ENCODE measurements at places on chromosomes 11 and 22. TPM values are rescaled to one million over a fixed set of nuclear protein-coding genes. Genes with fewer than 3 reads are reported as not detected.

OR5AS1 gene
- polyA plus RNA-seq, result not detected

GLYATL2 gene
- not detected for polyA plus RNA-seq

MAPK8IP2 gene
- polyA plus RNA-seq, result 0.31 TPM

DNA sequence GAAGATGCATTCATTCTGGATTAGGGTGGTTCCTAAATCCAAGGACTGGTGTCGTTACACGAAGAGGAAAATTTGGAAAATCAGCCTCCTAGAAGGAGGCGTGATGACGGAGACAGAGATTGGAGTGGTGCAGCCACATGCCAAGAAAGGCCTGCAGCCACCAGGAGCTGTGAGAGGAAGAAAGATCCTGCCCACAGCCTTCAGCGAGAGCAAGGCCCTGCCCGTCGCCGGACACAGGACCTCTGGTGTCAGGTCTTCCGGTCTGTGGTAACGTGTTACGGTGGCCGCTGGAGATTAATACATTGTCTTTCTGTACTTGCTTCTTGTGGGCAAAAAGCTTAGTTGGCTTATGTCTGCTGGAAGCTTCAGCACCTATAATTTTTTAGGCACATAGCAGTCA lies 1045.8 kb downstream of the BRD1 start:
- no peaks in the 10 kb centered on the region for H3K36me3 ChIP-seq
- no peak overlapping the region for H3K4me3 ChIP-seq
- H3K27me3 ChIP-seq, result no peaks in the 10 kb centered on the region

DNA sequence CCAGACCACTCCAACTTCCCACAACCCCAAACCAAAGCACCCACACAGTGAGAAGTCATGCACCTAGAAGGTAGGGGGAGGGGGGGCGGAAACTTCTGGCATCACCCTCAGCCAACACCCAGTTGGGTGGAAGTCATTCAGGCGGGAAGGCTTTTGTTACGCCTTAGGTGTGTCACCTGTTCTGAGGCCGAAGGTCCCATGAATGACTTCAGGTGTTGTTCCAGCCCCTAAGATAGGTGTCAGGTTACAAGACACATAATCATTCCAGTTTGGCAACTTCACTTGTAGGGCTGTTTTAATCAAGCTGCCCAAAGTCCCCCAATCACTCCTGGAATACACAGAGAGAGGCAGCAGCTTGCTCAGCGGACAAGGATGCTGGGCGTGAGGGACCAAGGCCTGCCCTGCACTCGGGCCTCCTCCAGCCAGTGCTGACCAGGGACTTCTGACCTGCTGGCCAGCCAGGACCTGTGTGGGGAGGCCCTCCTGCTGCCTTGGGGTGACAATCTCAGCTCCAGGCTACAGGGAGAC lies at the start of gene TMPRSS4:
Gene TMPRSS4, plus strand, starts transcription at position 325 of the 528 bp plus-strand sequence. CDS start 225 bp downstream, outside the sequence.
- no peak within 1 kb of the TSS for H3K27ac ChIP-seq
- H3K4me3 ChIP-seq, result no peak within 1 kb of the TSS
- peaks cover 33% of the 10 kb centered on the region for H3K4me1 ChIP-seq
- H3K27me3 ChIP-seq, result no peaks in the 10 kb centered on the region
- peak; percentile 65 for DNase-seq
- no peaks in the 10 kb centered on the region for H3K36me3 ChIP-seq

HSPB2 gene
- polyA plus RNA-seq, result 0.08 TPM

GRCh38 chr11:88508759-88509581 lies 171.4 kb upstream of the CTSC start:
- no peak for DNase-seq
- peak overlapping the region; percentile 31 for H3K4me3 ChIP-seq
- H3K27me3 ChIP-seq, result no peaks in the 10 kb centered on the region

DNA sequence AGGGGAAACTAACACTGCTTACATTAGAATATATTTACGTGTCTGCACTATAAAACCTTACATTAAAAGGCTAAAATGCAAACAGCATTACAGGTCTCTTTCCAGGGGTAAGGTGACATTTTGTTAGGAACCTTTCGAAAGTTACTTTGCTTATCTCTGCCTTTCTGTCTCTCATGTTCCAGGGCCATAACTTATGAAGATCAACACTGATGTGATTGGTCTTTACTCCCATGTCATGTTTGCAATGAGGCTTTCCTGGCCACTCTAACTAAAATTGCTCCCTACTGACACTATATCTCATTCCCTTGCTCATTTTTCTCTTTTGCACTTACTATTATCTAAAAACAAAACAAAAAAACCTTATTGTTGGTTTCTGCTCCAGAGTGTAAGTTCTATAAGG lies 119.0 kb downstream of the JRKL start:
- DNase-seq, result no peak
- H3K4me1 ChIP-seq, result no peaks in the 10 kb centered on the region
- no peak overlapping the region for H3K27ac ChIP-seq
- no peaks in the 10 kb centered on the region for H3K36me3 ChIP-seq
- no peaks in the 10 kb centered on the region for H3K27me3 ChIP-seq

GRCh38 chr11:34147581-34147980 lies 42.2 kb downstream of the NAT10 start:
- H3K27me3 ChIP-seq, result no peaks in the 10 kb centered on the region
- DNase-seq, result no peak
- no peaks in the 10 kb centered on the region for H3K4me1 ChIP-seq
- no peak overlapping the region for H3K27ac ChIP-seq
- H3K4me3 ChIP-seq, result no peak overlapping the region

GRCh38 chr22:29116397-29117123 lies 43.7 kb downstream of the KREMEN1 start:
- H3K4me3 ChIP-seq, result no peak overlapping the region
- H3K27ac ChIP-seq, result no peak overlapping the region
- H3K27me3 ChIP-seq, result no peaks in the 10 kb centered on the region
- DNase-seq, result no peak
- no peaks in the 10 kb centered on the region for H3K36me3 ChIP-seq

MMP12 gene
- 0.28 TPM for polyA plus RNA-seq

DNA sequence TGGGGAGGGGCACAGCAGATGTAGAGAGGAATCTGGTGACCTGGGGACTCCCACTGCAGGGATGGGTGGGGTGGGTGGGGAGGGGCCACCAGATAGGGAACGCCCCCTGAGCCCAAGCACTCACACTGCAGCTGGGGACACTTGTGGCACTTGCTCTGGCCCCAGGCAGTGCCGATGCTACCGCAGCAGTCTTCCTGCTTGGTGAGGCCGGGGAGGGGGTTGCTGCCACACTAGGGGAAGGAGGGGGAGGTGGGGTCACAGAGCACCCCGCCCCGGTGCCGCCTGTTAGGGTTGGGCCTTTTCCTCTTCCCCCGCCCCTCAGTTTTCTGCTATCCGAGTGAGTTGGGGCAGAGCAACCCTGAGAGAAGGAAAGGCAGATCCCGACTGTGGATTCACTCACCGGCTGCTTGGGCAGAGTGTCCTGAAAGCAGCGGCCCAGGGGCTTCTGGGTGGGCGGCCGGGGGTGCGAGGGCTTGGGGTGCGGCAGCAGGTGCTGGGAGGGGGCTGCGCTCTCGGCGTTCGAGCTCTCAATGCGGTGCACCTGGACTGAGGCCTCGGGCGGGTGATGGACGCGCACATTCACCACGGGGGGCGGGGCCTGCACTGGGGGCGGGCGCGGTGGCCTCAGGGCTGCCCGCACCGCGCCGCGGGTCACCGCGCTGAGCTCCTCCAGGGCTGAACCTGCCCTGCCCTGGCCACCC lies 4.7 kb downstream of the LTBP3 start:
- no peaks in the 10 kb centered on the region for H3K27me3 ChIP-seq
- DNase-seq, result no peak
- H3K36me3 ChIP-seq, result no peaks in the 10 kb centered on the region
- H3K4me3 ChIP-seq, result no peak overlapping the region
- H3K4me1 ChIP-seq, result peaks cover 23% of the 10 kb centered on the region
- H3K27ac ChIP-seq, result no peak overlapping the region

DNA sequence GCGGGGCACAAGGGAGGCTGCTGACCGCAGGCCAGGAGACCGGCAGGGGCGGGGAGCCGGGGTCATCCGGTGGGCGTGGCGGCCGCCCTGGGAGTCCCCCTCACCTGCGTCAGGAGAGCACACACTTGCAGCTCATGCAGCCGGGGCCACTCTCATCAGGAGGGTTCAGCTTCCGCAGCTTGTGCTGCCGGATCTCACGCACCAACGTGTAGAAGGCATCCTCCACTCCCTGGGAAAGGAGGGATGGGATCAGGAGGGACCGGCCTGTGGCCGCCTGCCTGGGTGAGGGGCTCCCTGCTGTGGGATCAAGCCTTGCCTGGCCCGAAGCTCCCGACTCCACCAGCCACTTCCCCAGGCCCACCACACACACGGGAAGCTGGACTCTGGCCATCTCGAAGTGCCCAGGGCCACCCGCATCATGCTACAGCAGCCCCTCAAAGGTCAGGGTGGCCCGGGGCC lies 2.8 kb downstream of the HRAS start:
- no peaks in the 10 kb centered on the region for H3K27me3 ChIP-seq
- no peak overlapping the region for H3K27ac ChIP-seq
- peaks cover 22% of the 10 kb centered on the region for H3K4me1 ChIP-seq
- no peak for DNase-seq
- H3K36me3 ChIP-seq, result peaks cover 27% of the 10 kb centered on the region
- H3K4me3 ChIP-seq, result no peak overlapping the region

LRRC74B gene
- polyA plus RNA-seq, result not detected

DNA sequence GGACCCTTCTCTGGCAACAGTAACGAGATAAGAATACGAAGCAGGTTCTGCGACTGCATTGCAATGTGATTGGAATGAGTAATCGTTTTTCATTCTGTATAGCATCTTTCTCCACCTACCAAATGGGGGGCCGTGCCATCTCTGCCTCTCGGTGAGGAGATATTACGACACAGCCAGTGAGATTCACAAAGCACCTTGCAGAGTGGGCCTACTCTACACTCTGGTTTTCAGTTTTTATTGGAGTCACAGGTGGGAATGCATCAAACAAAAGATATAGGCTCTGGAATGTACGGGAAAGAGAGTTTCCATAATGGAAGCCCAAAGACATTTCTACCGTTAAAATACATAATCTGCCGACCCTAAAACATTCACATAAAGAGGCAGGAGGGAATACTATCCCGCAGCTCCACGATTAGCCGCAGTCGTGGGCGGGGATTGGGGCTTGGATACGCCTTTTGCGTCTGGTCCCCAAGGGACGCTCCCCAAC lies 423 bp upstream of the RTN3 start:
- peak overlapping the region; percentile 71 for H3K4me3 ChIP-seq
- peak overlapping the region; percentile 70 for H3K27ac ChIP-seq
- no peaks in the 10 kb centered on the region for H3K36me3 ChIP-seq

DNA sequence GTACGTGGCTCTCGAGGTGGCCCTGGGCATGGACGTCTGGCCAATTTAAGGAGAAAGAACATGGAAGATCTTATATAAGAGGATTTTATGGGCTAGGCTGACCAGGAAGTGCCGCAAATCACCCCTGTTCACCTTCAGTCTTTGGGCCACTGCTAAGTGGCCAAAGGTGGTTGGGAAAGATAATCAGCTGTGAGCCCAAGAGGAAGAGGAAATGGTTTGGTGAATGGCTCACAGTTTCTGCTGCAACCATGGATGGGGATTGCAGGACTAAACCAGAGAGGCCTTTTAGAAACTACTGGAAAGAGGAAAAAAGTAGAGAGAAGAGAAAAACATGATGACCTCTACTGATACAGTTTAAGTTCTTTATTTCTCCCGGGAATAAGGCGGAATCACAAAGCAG lies 96.0 kb upstream of the ARHGAP20 start:
- no peaks in the 10 kb centered on the region for H3K4me1 ChIP-seq
- H3K36me3 ChIP-seq, result no peaks in the 10 kb centered on the region
- no peak overlapping the region for H3K27ac ChIP-seq
- no peak overlapping the region for H3K4me3 ChIP-seq
- no peaks in the 10 kb centered on the region for H3K27me3 ChIP-seq

SLC17A6 gene
- not detected for polyA plus RNA-seq

ADAMTS15 gene
- polyA plus RNA-seq, result 0.30 TPM

DNA sequence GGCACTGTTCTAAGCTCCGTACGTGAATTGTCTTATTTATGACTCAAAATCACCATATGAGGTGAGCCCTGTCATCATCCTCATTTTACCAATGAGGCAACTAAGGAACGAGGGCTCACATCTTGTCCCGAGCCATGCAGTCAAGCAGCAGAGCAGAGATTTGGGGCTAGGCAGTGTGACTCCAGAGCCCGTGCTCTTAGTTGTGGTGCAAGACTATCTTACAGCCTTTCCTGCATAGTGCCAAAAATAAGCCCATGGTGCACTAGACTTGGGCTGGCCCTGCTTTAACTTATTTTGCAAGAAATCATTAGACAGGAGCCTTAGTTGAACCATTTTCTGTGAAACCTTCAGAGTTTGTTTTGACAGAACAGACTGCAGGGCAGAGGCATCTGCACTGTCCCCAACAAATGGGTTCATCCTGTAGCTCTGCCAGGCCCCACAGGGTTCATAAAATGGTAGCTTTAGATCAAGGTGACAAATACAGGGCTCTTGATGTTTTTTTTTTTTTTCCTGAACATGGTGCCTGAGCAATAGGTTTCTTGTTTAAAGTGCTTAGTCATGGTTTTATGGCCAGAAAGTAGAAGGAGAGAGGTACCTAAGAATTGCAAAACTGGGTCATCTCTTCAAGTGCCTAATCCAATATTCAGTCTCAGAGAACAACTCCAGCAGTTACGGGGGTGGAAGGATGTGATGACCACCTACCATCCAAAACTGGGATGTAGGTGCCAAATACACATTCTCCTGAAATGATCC lies 56.6 kb downstream of the BMAL1 start:
- no peaks in the 10 kb centered on the region for H3K27me3 ChIP-seq
- peaks cover 58% of the 10 kb centered on the region for H3K4me1 ChIP-seq
- H3K27ac ChIP-seq, result no peak overlapping the region
- no peak overlapping the region for H3K4me3 ChIP-seq

DNA sequence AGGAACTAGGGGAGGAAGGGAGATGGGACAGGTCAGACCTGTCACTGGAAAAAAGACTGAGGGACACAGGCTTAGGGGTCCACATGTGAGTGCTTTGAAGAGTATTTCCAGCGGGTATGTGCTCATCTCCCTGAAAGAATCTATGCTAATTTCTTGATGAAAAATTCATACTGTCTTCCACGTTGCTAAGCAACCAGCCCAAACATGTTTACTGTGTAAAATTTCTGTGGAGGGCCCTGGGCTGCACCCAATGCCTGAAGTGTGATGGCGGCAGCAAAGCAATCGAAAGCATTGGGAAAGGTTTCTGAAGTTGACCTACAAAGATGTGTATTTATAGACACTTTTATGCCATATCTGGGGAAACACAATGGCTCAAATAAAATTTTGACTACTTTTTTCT lies 7.4 kb downstream of the SYT13 start:
- DNase-seq, result no peak
- no peaks in the 10 kb centered on the region for H3K4me1 ChIP-seq
- H3K4me3 ChIP-seq, result no peak overlapping the region
- H3K36me3 ChIP-seq, result no peaks in the 10 kb centered on the region

SYCE3 gene
- polyA plus RNA-seq, result 0.17 TPM

All from keratinocyte (primary cell).